ENCODE measurements at places on chromosomes 3 and 15.

- no peak for DNase-seq
Observed at GRCh38 chr3:110383356-110383755, 688.3 kb upstream of the NECTIN3 start.

DNA sequence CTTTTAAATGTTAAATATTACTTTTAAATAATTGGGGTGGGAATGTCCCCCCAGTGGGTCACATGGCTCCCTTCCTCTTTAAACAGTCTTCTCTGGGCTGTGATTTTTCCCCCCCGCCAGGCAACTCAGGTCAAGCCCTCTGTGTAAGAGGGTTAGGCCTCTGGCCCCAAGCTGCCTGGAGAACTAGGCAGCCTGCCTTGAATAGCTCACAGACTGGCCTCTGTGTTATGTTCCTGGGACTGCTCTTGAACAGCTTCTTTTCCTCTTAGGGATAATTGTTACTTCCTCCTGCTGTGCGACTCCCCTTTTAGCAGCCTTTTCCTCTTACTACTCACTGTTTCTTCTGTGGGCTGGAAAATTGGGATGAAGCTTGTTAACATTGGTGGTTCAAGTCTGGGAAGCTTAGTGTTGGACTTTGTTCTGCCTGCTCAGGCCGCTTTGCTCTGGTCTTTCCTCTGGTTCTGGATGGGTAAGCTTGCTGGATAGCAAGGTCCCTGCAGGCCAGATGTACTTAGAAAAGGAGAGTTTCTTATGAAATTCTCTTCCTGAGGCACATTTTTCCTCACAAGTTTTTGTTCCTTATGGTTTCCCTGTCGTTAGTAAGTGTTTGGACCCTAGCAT is 2.2 kb downstream of the TEX264 start:
- DNase-seq, result no peak

DNA sequence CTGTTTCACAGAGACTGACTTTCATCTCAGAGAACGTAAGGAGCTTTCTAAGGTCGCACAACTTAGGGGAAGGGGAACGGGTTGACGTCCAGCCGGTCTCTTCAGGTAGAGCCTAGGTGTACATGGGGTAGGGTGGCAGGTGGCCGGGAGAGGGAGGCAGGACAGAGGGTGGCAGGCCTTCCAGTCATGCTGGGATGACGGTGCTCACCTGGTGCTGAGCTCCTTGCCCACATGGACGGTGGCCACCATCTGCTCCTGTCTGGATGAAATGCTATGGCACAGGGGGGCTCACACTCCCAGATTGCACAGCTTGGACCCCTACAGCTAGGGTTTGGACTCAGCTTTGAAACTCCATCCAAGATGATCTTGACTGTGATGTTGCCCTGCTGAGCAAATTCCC is 144.5 kb downstream of the ATP10A start:
- DNase-seq, result no peak

DNA sequence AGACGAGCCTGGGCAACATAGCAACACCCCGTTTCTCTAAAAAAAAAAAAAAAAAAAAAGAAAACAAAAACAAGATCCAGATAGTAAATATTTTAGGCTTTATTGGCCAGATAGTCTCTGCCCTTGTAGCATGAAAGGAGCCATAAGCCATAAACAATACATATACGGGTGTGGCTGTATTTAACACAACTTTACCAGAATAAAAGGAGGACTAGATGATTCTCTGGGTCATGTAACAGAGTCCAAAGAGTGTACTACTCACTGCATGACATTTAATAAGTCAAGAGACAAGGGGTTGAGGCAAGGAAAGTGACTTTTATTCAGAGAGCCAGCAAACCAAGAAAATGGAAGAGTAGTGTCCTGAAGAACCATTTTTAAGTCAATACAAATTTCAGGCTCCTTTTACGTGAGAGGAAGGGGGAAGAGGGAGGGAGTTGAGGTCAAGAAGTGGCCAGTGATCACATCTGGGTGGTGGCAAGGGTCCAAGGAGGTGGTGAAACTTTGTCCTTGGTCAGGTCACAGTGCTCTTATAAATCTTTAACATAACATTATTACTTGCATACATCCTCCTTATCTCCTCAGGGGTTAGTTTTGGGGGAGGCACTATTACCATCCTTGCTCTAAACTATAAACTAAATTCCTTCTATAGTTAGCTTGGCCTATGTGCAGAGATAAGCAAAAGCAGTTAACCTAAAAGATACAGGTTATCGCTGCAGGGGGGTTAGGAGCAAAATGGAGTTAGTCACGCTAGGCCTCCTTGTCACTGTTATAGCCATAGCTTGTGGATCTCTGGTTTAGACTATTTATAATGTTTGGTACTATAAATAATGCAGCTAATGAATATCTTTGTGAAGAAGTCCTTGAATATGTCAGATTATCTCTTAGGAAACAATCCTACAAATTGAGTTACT is 46.1 kb downstream of the METTL6 start:
- DNase-seq, result no peak

- no peak for DNase-seq
Observed at GRCh38 chr3:60696428-60697125, 554.7 kb downstream of the FHIT start.

DNA sequence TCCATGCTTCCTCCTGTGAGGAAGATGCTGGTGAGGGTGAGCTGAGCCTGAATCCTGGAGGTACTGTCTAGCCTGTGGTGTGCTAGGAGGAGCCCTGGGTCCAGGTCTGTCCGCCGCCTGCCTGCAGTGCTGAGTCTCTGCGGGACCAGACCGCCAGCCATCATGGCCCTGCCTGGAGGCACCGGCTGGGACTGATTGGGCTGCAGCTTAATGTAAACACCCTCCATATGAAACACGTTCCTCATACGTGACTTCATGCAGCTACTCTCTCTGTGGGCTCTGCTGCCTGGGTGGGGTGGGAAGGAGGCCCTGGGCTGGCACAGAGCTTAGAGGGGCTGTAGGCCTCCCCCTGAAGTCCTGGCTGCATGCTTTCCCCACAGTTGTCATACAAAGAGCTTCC is 67.4 kb downstream of the FBLN2 start:
- DNase-seq, result no peak

- DNase-seq, result no peak
Observed at GRCh38 chr3:177182352-177182751, 14.9 kb downstream of the TBL1XR1 start.

GRCh38 chr3:36124118-36124796 is 256.0 kb upstream of the STAC start:
- DNase-seq, result no peak

- peak; percentile 38 for DNase-seq
Observed at GRCh38 chr3:136142592-136142991, 53.5 kb downstream of the MSL2 start.

- DNase-seq, result no peak
Observed at GRCh38 chr3:103210583-103210982, 775.8 kb downstream of the ZPLD1 start.

DNA sequence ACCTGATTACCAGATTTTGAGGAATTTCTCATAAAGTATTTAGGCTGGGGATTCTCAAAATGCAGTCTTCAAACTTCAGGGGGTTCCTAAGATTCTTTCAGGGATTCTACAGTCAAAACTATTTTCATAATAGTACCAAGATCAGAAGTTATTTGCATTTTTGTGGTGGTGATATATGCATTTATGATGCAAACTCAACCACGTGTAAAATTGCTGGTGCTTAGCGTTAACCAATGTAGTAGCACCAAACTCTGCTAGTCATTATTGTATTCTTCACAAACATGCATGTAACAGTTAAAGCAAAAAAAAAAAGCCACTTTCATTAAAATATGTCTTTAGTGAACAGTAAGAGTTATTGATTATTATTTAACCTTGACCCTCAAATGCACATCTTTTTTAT is 274.9 kb upstream of the DNAJC19 start:
- DNase-seq, result no peak

DNA sequence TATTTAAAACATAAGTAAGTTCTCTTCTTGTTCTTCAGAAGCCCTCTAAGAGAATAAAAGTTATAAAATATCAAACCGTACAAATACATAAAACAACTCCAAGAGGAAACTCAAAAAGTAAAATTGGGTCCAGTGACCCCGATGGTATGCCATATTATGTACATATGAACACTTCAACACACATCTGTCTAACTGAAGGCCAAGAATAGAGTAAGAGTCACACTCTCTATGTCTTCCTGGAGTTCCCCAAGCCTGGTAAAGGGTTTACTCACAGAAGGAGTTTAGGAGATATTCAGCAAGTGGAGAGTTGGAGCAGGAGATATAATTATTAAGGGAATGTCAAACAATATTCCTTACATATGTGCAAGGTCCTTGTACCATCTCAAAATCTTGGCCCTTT is 101.3 kb upstream of the EIF1B start:
- no peak for DNase-seq

DNA sequence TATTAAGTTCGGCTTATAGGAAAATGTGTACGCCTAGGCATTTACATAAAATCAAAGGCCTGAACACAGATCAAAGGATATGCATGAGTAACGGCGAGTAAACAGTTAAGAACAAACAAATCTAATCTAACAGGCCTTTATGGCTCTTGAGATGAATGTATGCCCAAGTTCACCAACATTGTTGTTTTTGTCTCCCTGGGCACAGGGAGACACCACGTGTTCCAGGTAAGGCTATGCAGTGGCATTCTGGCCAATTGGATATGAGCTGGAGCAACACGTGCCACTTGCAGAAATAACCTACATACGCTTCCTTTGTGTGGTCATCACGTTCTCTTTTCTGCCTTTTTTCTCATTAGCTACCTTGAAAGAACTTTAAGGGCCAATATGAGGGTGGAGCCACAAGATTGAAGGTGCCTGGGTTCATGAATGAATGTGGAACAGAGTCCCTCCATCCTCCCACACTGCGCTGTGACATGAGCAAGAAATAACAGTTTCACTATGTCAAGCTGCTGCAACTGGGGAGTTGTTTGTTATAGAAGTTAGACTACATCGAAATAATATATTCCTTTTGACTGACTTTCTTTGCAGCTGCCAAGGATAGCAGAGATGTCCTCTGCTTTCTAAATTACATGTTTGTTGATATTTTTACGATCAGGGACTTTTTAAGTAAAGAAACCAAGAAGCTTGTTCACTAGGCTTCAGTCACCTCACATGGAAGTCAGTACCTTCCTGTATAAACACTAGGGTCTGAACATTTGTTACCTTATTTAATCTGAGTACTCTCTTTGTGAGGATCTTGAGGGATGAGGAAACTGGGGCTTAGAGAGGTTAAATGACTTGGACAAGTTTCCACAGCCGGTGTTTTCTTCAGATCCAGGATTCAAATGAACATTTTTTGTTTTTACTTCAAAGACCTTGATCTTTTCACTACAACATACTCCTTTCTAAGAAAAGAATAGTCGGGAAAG is 427.5 kb upstream of the TBL1XR1 start:
- DNase-seq, result no peak

GRCh38 chr3:159996018-159996417 is 7.4 kb downstream of the IL12A start:
- DNase-seq, result no peak

- DNase-seq, result peak; percentile 24
Observed at GRCh38 chr15:57017024-57017423, 98.6 kb downstream of the TCF12 start.

- peak; percentile 52 for DNase-seq
Observed at GRCh38 chr3:88267441-88267840, 117.7 kb downstream of the C3orf38 start.

Measured in eye (tissue), 1 donor.